ENCODE measurements at places on chromosomes 11 and 22.

GRCh38 chr11:15143855-15144254 lies 29.1 kb downstream of the INSC start:
- no peak for DNase-seq

- no peak for DNase-seq
Observed at GRCh38 chr22:24466716-24467328, 28.3 kb upstream of the UPB1 start.

DNA sequence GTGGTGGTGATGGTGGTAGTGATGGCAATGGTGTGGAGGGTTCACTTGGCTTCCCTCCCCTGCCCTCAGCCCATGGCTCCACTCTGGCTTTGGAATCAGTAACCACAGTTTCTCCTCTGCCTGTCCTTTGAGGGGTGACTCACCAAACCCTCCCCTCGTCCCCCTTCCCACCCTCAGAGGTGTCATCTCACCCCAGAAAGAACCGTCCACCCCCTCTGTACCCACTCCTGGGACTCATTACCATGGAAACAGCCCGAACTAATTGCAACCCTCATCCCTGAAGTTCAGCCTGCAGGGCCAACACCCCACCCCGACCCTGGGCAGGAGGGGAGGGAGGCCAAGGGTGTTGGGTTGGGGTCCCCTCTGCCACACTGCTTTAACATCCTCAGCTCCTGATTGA lies 26.6 kb downstream of the PHLDB1 start:
- DNase-seq = no peak

GRCh38 chr11:11608783-11609232 lies 13.0 kb downstream of the GALNT18 start:
- DNase-seq = peak; percentile 26

GRCh38 chr11:20032577-20033260 lies 127.6 kb downstream of the DBX1 start:
- no peak for DNase-seq

GRCh38 chr11:119776031-119776636 lies 47.1 kb upstream of the NECTIN1 start:
- no peak for DNase-seq

DNA sequence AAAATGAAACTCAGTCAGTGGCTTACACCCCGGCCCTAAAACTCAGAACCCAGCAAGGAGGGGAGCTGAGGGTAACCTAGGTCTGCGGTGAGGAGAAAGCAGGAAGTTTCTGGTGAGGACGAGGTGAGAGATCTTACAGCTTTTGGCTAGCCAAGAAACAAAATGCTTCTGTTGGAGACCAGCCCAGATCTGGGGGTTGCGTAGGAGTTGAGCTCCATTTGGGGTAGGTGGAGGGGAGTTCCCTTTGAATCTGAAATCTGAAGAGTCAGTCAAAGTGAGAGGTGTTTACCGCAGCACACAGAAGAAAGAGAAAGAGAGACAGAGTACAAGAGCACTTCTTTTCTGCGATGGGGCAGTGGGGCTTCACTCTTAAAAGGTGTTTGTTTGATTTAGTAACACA lies 29.6 kb downstream of the EHF start:
- DNase-seq = no peak

DNA sequence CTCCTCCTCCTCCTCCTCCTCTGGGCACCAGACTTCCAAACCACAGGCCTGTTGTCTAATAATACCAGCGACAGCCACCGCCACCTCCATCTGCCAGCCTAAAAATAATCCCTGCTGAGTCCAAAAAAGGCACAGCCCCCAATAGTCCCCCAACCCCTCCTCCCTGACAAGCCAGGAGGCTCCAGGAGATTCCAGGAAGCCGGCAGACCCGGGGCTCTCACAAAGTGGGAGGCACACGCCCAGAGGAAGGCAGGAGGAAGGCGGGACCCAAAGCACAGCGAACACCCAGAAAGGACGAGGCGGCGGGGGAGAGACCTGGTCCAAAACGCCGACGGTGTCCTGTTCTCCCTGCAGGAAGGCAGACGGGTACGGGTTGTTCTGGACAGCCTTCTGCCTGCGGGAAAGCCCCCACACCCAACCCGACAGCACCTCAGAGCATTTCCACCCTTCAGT lies 5.9 kb downstream of the IGSF9B start:
- no peak for DNase-seq

- DNase-seq = no peak
Observed at GRCh38 chr11:68043349-68044144, 4.7 kb downstream of the TCIRG1 start.

GRCh38 chr22:39294571-39295468 lies 24.6 kb downstream of the RPL3 start:
- no peak for DNase-seq

GRCh38 chr11:86722006-86722405 lies 49.6 kb upstream of the ME3 start:
- no peak for DNase-seq

DNA sequence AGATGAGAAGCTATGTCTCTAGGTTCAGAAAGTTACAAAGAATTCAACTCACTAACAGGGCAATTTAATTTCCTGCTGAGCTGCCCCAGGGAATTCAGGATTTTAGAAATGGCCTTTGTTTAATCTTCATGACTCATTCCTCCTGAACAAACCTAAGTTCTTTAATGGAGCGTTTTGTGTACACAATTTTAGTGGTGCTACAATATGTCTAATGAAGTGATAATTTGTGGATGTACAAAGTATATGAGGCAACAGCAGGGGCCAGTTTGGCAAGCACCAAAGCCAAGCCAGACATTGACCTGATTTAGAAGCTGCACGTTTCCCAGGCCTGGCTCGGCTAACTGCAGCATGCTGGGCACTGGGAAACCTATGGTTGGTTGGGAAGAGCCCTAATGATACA lies 34.4 kb upstream of the HEPHL1 start:
- no peak for DNase-seq

DNA sequence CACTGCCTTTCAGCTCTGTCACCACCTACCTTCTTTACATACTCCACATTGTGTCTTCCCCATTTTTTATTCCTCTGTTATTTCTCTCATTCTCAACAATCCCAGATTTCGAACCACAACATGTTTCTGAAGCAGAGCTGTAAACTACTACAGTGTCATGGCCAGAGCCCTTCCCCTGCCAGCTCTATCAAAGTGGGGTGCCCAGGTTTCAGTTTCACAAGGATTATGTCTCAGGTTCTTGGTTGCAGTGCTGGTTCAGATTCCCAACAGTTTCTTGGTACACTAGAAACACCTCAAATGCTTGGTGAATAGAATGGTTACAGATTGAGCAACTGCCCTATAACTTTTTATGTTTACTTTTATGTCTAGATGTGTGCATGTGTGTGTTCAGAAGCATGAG lies 172.7 kb upstream of the MTNR1B start:
- DNase-seq = no peak

DNA sequence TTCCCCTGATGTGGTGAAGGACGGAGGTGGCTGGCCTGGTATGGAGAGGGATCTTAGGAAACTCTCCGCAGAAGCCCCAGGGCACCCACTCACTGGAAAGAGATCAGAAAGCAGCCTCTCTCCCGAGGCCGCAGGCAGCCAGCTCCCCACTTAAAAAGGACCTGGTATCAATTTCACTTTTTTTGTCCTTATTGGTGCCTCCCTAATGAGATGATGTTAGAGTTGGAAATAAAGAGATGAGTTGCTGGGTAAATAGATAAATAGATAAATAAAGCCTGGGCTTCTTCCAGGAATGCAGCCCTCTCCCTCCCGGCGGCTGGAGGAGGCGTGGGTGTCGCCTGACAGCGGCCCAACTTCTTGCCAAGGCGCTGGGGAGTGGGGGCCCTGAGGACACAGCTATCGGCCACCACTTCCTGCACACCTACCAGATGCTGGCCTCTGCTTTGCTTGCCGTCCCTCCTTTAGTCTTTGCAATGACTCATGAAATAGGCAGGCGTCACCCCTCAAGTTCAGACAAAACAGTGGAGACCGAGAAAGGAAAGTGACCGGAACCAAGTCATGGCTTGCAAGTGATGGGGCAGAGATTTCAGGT lies 42.9 kb downstream of the LINC01488 start:
- DNase-seq = no peak

DNA sequence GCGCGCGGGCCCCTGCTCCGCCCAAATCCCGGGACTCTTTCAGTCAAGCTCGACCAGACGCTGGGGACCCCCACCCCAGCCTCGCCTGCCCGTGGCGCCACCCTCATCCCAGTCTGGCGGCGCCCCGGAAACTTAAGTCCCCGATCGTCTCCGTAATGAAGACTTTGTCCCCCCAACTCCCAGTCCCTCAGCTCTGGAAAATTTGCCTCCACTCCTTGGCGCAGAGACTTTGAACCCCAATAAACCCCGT lies 348 bp downstream of the PLCB3 start:
- no peak for DNase-seq

GRCh38 chr11:1221848-1222311 lies 986 bp upstream of the MUC5B start:
- DNase-seq = no peak

GRCh38 chr11:119160151-119160550 lies 8.4 kb upstream of the NLRX1 start:
- no peak for DNase-seq

DNA sequence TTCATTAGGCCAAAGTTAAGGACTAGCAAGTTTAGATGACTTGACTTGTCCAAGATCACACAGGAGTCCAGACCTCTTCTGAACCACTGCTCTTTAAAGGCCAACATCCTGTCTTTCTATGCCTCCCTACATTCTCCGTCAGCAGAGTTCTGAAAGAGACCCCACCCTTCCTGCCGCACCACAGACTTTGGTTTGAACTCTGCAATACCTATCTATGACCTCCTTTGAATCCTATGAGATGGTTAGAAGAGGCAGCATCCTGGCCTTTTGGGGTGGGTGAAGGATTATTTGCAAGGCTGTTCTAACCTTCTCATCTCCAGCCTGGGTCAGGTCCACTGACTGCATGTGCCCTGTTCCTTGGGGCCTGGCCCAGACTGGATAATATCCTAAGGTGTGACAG lies 4.3 kb upstream of the RRM1 start:
- DNase-seq = no peak

DNA sequence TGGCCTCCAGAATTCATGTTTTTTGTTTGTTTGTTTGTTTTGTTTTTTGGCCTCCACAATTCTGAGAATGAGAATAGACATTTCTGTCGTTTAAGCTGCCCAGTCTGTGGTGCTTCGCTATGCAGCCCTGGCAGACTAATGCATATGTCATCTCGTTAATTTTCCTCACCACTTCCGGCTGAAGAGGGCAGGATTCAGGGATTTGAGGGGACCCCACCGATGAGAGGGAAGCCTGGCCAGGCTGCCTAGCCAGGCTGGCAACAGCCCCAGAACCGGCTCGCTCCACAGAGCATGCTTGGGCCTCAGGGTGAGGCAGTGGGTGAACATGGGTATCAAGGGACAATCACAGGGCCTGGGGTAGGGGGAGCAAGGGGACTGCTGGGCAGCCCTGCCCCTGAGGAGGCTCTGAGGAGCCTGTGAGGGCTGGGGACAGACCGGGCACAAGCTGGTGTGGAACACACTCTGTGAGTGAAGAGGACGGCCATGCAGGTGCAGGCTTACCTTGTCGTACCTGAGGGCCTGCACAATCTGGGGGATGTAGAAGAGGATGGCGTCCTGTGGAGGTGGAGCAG lies 47.8 kb upstream of the SERPIND1 start:
- DNase-seq = no peak

GRCh38 chr11:114285599-114285998 lies 10.6 kb upstream of the NNMT start:
- DNase-seq = peak; percentile 72

DNA sequence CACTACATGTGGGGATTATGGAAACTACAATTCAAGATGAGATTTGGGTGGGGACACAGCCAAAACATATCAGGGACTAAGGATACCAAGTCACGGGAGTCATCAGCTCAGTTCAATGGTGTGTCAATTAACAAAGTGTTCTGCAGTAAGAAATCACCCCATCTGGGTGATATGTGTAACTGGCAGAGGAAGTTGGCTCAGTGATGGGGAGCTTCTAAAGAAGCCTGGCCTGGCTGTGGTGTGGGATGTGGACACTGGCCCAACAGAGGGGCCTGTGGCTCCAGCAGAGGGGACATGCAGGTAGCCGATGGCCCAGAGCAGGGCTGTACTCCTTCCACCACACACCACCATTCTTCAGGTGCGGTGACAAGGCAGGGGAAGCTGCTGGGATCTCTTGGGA lies 31.6 kb downstream of the RPS6KA4 start:
- no peak for DNase-seq

DNA sequence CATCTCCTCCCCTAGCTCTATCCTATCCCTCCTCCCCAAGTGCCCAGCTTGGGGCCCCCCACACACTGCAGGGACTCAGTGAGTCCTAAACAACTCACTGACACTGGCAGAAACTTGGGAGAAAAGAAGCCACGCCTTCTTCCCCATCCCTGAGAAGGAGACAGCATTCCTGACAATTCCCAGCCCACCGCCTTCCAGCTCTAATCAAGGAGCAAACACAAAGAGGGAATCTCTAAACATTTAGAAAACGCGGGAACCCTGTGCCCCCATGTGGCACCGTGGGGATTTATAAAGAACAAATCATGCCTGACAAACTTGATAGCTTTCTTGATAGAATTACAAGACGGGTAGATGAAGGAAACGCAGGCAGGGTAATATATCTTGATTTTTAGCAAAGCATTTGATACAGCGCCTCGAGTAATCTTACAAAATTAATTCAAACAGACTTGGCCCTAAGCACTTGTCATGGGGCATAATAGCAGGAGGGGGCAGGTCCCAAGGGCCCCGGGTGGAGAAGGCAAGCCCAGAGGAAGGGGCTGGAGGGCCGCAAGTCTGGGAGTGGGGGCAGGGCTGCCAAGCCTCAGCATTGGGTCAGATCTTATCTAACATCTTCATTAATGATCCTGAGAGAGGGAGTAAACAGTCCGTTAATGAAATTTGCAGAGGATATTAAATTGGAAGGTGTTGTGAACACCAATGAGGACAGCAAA lies 4.5 kb downstream of the CHST1 start:
- DNase-seq = no peak

DNA sequence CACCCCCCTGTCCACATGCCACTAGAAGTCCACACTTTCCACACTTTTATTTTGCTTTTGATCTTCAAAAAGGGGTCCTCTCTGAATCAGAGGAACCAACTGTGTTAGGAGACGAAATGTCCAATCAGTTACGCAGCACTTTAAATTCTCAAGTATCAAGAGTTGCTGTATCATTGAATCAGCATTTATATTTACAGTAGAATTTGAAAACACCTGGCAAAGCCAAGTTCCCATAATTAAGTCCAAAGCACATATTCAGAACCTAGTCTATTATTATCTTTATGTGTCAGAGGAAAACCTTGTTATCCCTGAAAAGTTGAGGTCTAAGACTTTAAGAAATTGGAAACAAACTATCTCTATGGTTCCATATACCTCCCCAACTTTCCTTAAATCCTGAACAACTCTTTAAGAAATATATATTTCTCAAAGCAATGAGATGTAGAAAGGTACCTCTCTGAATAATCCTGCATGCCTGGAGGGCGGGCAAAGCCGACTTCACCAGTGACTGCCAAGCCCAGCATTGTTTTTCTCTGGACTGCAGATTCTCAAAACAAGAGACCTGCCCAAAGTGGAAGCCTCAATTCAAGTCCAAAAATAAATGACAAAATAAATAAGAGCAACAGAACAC lies 75.9 kb upstream of the ARFGAP3 start:
- no peak for DNase-seq

- no peak for DNase-seq
Observed at GRCh38 chr11:119486016-119486415, 63.0 kb upstream of the THY1 start.

GRCh38 chr22:24025475-24025874 lies 14.4 kb downstream of the CABIN1 start:
- no peak for DNase-seq

Measured in fibroblast of skin of left quadriceps (primary cell).